ENCODE measurements at places on chromosomes 12 and 14.

DNA sequence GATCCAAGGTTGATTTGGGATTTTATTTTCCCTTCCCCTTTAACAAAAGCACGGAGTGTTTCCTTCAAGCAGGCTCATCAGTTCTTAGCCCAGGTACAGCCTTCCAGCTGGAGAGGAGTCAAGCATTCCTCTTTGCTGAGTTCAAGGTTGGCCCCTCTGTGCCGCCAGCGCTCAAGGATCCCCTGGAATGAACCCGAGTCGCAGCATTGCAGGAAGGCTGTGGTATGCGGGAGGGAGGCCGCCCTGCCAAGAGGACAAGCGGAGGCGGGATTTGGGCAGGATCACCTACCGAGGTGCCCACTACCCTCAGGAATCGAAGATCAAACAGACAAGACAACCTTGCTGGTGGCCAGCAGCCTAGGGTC, 53.9 kb upstream of the NCOR2 start:
- DNase-seq: no peak

GRCh38 chr12:89574736-89575208, 48.9 kb upstream of the POC1B start:
- peak; percentile 78 for DNase-seq

GRCh38 chr12:20423557-20423956, 55.2 kb downstream of the PDE3A start:
- peak; percentile 20 for DNase-seq

GRCh38 chr12:53258541-53259539, 9.3 kb upstream of the ESPL1 start:
- DNase-seq: no peak

- no peak for DNase-seq
Measured at GRCh38 chr12:115370650-115371049, 686.7 kb upstream of the TBX3 start.

GRCh38 chr12:75478116-75478794, 2.3 kb upstream of the GLIPR1 start:
- no peak for DNase-seq

GRCh38 chr14:83251402-83251801, 1717.7 kb upstream of the SEL1L start:
- no peak for DNase-seq

DNA sequence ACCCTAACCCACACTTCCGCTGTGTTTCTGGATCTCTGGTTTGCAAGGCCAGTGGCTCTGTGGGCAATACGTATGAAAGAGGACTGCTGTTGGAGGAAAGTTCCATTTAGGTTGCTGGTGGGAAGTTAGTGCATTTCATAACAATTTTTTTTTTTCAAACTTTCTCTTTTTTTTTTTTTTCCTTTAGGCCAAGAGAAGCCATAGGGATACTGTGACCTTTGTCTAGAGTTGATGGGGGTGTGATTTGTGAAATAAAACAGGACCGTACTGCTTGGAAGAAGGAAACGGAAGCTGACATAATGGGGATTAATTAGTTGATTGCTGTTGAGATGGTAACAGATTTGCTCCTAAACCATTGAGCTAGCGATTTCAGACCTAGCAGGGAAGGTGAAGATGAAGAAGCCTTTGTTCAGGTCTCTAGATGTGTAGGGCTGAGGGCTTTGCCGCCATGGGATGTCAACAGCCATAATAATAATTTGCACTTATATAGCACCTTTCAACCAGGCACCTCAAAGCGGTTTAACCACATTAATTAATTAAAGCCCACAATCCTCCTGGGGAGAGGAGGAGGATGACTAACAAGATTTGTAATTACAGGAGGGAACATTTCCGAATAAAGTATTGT, 315.3 kb downstream of the ZFP36L1 start:
- no peak for DNase-seq

DNA sequence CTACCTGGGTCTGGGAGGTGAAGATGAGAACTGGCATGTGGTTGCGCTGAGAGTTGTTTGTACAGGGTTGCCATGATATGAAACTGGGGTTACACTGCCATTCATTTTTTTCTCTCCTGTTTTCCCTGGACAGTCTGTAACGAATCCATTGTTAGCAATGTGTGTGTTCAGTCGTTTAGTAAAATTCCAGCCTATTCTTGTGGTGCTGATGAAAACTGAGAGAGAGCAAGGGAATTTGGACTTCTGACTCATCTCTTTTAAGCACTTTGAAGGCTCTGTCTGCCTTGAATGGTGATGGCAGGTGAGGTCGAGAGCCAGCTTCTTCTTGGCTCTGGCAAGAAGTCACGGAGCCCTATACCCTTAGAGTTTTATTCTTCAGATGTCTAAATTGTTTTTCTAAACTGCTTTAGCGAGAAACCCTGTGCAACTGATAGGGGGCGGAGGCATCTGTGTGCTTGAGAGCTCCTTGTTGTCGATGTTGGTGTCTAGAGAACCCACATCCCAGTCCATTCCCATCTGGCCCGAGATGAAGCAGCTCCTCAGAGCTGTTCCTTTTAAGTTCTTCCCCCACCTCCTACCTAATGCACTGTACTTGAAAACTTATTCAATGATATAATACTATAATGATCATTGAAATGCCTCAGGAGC, 204.4 kb downstream of the TMX1 start:
- no peak for DNase-seq

- no peak for DNase-seq
Measured at GRCh38 chr14:77000340-77001270, 27.9 kb downstream of the IRF2BPL start.

- no peak for DNase-seq
Measured at GRCh38 chr12:59911516-59911915, 315.7 kb downstream of the SLC16A7 start.

DNA sequence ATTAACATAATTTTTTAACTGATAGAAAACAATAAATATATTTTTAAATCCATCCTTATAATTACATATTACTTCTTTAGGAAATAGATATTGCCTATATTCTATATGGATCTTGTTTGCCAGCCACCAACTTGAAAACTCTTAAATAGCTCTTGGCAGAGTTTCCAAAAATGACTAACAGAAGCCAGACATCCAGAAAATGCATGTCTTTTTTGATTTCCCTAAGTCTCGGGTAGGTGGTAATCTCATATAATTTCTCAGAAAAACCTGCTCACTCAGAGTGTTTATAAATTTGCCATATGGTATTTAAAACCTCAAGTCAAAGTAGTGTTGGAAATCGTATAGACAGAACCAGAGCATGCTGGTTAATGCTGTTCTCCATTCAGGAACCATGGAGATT, 360.4 kb upstream of the FOXG1 start:
- DNase-seq: no peak

GRCh38 chr12:31249356-31249755, 76.6 kb downstream of the SINHCAF start:
- DNase-seq: no peak

GRCh38 chr14:104930526-104931303, 6.0 kb downstream of the PLD4 start:
- no peak for DNase-seq

- no peak for DNase-seq
Measured at GRCh38 chr12:50514526-50515276, 9.9 kb downstream of the DIP2B start.

DNA sequence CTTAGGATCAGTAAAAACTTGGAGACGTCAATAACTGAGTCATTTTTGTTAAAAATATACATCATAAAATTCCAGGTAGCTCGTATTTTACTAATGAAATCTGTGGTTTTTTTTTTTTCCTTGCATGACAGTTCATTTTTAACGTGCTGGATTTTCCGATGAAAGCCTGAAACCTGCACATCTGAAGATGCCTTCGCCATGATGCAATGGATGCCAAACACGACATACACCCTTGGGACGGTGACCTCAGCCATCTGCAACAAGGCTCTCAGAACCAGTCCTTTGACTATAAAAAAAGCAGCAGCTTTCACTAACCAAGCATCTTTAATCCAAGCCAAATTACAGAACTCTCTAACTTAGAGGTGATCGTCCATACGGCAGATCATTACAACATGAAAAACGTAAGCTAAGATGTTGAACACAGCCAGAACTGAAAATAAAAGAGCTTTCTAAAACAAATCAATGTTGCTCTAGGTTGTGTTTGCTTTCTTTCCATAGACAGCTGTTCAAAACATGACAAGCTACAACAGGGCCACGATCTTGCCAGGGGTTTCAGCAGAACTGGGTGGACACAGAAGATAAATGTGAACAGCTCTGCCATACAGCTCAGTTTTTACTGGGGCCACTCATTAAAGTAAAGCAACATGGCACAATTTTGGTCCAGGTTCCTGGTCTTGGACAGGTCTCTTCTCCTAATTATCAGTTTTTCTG, 7.8 kb downstream of the NIN start:
- peak; percentile 51 for DNase-seq

- no peak for DNase-seq
Measured at GRCh38 chr12:95784915-95785314, 5.6 kb downstream of the NTN4 start.

- DNase-seq: no peak
Measured at GRCh38 chr14:93333631-93334103, 831 bp upstream of the BTBD7 start.

DNA sequence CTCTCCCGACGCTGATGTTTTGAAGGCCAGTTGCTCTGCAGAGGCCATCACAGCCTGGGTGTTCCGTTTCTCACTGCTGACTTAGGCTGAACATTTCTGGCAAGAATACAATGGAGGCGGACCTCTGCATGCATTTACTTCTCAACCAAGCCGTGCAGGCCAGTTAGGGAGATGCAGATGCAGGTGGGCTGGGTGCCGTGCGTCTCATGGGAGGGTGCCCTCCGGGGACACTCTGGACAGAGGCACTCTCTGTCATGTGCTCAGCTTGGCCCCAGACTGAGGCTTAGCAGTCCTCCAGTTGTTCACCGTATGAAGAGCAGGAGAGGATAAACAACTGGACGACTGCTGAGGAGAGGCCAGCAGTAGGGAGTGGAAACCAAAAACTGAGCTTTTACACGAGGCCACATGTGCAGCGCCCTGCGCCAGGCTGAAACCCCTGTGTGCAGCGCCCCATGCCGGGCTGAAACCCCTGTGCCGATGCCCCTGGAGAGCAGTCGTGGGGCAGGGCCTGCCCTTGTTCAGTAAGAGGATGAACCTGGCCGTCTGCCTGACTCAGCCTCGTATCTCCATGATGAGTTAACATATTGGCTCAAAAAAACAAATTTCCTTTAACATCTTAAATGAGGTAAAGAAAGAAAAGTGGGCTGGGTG, 32.3 kb downstream of the DDX51 start:
- no peak for DNase-seq

- DNase-seq: no peak
Measured at GRCh38 chr14:90440021-90440451, 43.2 kb downstream of the CALM1 start.

- DNase-seq: peak; percentile 82
Measured at GRCh38 chr12:2813214-2814185, 1.0 kb downstream of the ITFG2 start.

DNA sequence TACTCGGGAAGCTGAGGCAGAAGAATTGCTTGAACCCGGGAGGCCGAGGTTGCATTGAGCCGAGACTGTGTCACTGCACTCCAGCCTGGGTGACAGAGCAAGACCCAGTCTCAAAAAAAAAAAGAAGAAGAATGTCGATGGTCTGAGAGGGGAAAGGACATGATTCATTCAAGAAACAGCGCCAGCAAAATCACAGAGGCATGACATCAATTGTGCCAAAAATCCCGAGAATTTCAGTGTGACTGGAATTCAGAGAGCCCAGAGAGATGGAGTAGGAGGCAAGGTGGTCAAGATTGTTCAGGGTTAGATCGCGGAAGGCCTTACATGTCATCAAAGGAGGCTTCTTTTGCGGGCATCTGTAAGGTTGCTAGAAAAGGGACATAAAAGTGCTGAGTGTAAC, 483.3 kb downstream of the VRK1 start:
- no peak for DNase-seq

DNA sequence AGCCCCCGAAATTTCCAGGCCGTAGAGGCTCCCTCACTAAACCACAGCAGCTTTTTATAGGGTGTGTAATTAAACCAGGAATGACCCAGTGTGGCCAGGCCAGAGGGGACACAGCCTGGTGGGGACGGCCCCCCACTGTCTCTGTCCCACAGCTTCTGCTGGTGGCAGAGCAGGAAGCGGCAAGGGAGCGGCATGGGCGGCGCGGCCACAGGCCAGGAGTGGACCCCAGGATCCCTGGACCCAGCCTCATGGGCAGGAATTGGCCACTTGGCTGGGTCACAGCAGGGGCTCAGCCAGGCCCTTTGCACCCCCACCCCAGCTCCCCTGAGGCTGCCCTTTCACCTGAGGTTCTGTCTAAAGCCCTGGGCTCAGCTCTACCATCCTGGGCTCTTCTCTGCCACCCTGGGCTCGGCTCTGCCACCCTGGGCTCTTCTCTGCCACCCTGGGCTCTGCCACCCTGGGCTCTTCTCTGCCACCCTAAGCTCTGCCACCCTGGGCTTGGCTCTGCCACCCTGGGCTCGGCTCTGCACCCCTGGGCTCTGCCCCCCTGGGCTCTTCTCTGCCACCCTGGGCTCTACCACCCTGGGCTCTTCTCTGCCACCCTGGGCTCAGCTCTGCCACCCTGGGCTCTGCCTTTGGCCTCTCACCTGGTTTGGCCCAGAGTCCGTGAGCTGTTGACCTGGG, 39.3 kb downstream of the FBRSL1 start:
- DNase-seq: no peak

- no peak for DNase-seq
Measured at GRCh38 chr12:107843351-107844311, 69.1 kb downstream of the ASCL4 start.

- DNase-seq: no peak
Measured at GRCh38 chr12:120327593-120327992, at the start of gene PLA2G1B. Gene PLA2G1B (minus strand): TSS chr12:120327779. CDS start chr12:120327753, 26 bp downstream.

GRCh38 chr12:1611803-1612572, 17.0 kb upstream of the WNT5B start:
- no peak for DNase-seq

- DNase-seq: peak; percentile 81
Measured at GRCh38 chr12:130765186-130765659, 49.1 kb upstream of the RIMBP2 start.

DNA sequence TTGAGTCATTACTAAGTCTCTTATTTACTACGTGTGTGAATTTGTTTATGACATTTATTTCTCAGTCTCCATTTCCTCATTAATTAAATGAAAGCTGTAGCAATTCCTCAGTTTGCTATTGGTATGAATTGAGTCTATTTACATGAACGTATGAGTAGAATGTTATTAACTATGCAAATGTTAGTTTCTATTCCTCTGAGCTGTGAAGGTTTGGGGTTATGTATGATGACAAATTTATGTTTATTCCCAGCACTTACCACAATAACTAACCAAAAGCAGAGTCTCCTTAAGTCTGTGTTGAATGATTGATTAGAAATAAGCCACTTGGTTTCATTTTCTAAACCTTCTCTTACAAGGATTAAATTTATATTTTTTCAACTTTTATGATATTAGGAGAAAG, 1340.9 kb downstream of the FSCB start:
- no peak for DNase-seq

GRCh38 chr14:77055306-77055705, 26.8 kb upstream of the IRF2BPL start:
- no peak for DNase-seq

GRCh38 chr14:100549834-100550625, 37.2 kb downstream of the BEGAIN start:
- no peak for DNase-seq

- DNase-seq: no peak
Measured at GRCh38 chr14:39568809-39569538, 136.7 kb upstream of the FBXO33 start.

Measured in erythroblast (primary cell).